ENCODE measurements at places on chromosomes 2 and 18. TPM values are rescaled to one million over a fixed set of nuclear protein-coding genes. Genes with fewer than 3 reads are reported as not detected.

GRCh38 chr2:66582987-66583880 is 148.3 kb downstream of the MEIS1 start:
- H3K4me1 ChIP-seq, result no peaks in the 10 kb centered on the region
- H3K36me3 ChIP-seq, result no peaks in the 10 kb centered on the region
- H3K4me3 ChIP-seq, result no peak overlapping the region
- no peak for DNase-seq
- no peak overlapping the region for H3K27ac ChIP-seq
- peaks cover 60% of the 10 kb centered on the region for H3K27me3 ChIP-seq

- peaks cover 15% of the 10 kb centered on the region for H3K4me1 ChIP-seq
- no peak overlapping the region for H3K27ac ChIP-seq
- DNase-seq, result no peak
Observed at GRCh38 chr18:9775178-9775577, 67.1 kb downstream of the RAB31 start.

DNA sequence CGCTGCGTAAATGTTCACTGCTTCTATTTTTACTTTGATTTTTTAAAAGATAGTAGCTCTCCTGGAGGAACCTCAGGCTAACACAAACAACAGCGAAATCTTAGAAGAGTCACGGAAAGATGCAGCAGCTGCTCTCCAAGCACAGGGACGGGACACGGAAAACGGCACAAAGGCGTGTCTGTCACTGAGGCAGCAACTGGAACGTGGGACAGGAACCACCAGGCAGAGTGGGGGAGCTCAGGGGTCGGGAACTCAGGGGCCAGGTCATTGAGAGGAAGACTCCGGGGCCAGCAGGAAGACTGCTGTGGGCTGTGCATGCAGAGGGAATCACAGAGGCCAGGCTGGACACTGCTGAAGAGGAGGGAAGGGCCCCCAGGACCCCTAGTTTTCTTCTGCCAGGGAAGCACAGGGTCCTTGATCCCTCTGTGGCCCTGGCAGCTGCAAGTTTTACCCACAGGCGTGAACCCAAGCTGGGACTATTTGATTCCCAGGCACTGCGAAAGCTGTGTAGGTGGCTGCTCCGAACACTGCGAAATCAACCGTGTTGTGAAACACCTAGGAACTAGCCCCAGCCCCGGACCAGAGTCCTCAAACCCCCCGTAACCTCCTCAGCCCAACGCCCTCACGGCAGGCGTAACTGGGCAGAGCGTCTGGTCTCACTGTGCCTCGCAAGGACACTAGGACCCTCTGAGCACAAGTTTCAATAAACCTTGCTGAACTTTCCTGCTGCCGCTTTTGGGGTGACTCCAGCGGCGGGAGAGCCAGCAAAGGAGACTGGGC is 263.0 kb downstream of the EIPR1 start:
- H3K27ac ChIP-seq, result no peak overlapping the region
- H3K4me3 ChIP-seq, result no peak overlapping the region
- peaks cover 38% of the 10 kb centered on the region for H3K27me3 ChIP-seq

GRCh38 chr2:212908682-212909435 is 242.6 kb downstream of the IKZF2 start:
- H3K4me1 ChIP-seq, result peaks cover 57% of the 10 kb centered on the region
- H3K4me3 ChIP-seq, result no peak overlapping the region
- no peak for DNase-seq
- H3K27me3 ChIP-seq, result no peaks in the 10 kb centered on the region

DNA sequence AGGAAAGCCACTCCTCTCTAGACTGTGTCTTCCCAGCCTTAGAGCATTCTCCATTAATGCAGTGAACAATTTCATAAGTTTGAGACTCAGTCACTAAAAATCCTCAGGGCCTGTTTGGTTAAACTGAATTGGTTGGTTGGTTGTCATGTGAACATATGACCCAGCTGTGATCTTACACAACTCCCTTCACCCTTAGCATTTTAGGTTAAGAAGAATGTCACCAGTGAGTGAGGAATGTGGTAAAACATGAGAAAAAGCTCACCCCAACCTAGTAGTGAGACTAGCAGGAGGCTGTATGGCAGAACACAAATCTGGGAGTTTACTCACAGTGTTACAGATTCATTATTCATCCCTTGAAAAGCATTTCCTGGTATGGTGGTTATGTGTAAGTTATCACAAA is 32.4 kb downstream of the LHCGR start:
- no peak overlapping the region for H3K4me3 ChIP-seq
- H3K4me1 ChIP-seq, result 0 out of 2 replicates have a peak, but pooled peaks cover 4% of the 10 kb centered on the region
- H3K27ac ChIP-seq, result no peak overlapping the region
- DNase-seq, result peak; percentile 12
- no peaks in the 10 kb centered on the region for H3K27me3 ChIP-seq

GRCh38 chr2:7473135-7473771 is 556.0 kb downstream of the RNF144A start:
- H3K36me3 ChIP-seq, result no peaks in the 10 kb centered on the region
- no peak overlapping the region for H3K27ac ChIP-seq

DNA sequence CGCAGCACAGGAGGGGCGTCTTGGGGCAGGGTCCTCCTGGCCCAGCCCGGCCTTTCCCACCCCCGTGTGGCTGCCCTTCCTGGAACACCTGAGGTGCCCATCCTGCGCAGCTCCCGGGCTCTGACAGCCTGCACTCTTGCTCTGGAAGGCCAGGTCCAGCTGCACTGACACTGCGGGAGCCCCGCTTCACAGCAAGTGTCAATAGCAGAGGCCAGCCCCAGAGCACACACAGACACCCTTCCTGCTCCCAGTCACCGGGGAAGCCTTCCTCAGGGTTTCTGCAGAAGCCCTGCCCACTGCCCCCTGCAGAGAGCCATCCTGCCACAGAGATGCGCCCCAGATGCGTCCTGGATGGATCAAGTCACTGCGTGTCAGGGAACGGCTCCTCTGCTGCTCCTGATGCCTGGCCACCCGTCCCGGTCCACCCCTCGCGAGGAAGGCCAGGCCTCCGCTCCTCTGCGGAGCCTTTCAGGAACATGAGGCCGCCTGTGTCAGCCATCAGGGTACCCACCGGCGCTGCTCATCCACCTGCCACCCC is 519.2 kb upstream of the MYT1L start:
- no peaks in the 10 kb centered on the region for H3K36me3 ChIP-seq
- H3K27ac ChIP-seq, result no peak overlapping the region
- H3K27me3 ChIP-seq, result peaks cover 7% of the 10 kb centered on the region
- H3K4me3 ChIP-seq, result no peak overlapping the region
- no peaks in the 10 kb centered on the region for H3K4me1 ChIP-seq

DNA sequence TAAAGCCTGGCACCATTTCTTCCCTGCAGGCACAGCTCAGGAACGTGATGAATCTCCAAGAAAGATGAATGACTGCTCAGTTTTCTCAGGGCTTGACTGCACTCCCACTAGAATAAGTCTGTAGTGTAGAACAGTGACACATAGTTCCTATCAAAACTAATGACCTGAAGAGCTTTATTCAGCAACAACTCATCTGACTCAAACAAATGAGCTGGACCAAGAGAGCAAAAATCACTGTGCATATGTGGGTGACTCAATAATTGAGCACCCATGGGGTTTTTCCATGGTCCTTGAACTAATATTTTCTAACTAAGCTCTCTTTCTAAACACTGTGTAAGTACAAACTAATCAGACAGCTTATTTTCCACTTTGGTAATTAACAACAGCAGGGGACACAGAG is 61.1 kb upstream of the XDH start:
- no peak for DNase-seq
- peaks cover 24% of the 10 kb centered on the region for H3K27me3 ChIP-seq
- H3K27ac ChIP-seq, result no peak overlapping the region

DNA sequence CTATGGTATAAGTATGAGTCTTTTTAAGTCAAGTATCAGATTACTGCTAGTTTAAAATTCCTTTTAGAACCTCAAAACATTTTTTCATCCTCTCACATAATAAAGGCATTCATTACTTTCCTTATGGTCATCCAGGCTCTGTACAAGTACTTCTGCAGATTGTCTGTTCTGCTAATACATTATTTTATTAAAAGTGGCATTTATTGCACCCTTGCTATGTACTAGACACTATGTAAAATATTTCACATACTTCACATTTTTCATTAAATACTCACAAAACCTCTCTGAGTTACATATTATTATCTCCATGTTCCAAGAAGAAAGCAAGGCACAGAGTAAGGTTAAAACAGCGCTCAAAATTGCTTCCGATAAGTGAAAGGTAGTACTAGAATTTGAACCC is 84.1 kb downstream of the RAPH1 start:
- peaks cover 20% of the 10 kb centered on the region for H3K36me3 ChIP-seq
- no peak overlapping the region for H3K4me3 ChIP-seq
- H3K27ac ChIP-seq, result no peak overlapping the region
- H3K4me1 ChIP-seq, result peaks cover 26% of the 10 kb centered on the region
- H3K27me3 ChIP-seq, result no peaks in the 10 kb centered on the region
- DNase-seq, result peak; percentile 17

- H3K27me3 ChIP-seq, result no peaks in the 10 kb centered on the region
- no peaks in the 10 kb centered on the region for H3K4me1 ChIP-seq
- no peak for DNase-seq
- peak overlapping the region; percentile 69 for H3K4me3 ChIP-seq
- H3K36me3 ChIP-seq, result no peaks in the 10 kb centered on the region
Observed at GRCh38 chr2:181457741-181458425, 697 bp downstream of the ITGA4 start.

- H3K36me3 ChIP-seq, result no peaks in the 10 kb centered on the region
- no peak for DNase-seq
- H3K27me3 ChIP-seq, result no peaks in the 10 kb centered on the region
Observed at GRCh38 chr2:71507476-71507875, 54.1 kb downstream of the DYSF start.

DNA sequence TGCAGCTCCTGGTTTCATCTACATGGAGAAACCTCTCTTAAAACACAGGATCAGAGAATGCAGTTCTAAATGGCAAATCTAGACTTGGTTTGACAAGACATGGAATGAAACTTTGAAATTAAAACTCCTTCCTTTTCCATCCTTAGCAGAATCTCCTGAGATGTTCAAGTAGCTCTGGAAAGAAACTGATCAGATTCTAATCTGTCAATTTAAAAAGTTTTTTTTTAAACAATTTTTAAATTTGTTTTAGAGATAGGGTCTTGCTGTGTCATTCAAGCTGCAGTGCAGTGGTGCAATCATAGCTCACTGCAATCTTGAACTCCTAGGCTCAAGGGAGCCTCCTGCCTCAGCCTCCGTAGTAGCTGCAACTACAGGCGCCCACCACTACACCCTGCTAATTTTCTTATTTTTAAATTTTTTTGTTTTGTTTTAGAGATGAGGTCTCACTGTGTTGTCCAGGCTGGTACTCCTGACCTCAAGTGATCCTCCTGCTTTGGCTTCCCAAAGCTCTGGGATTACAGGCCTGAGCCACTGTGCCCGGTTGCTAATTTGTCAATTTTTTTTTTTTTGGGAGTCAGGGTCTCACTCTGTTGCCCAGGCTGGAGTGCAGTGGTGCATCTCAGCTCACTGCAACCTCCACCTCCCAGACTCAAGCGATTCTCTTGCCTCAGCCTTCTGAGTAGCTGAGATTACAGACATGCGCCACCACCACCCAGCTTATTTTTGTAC is 216.7 kb downstream of the TGIF1 start:
- no peaks in the 10 kb centered on the region for H3K36me3 ChIP-seq
- H3K4me1 ChIP-seq, result peaks cover 8% of the 10 kb centered on the region
- no peak overlapping the region for H3K4me3 ChIP-seq

GRCh38 chr2:12675352-12675795 is 41.4 kb upstream of the TRIB2 start:
- no peaks in the 10 kb centered on the region for H3K27me3 ChIP-seq
- no peaks in the 10 kb centered on the region for H3K36me3 ChIP-seq
- peaks cover 21% of the 10 kb centered on the region for H3K4me1 ChIP-seq
- H3K4me3 ChIP-seq, result no peak overlapping the region
- DNase-seq, result peak; percentile 57

DNA sequence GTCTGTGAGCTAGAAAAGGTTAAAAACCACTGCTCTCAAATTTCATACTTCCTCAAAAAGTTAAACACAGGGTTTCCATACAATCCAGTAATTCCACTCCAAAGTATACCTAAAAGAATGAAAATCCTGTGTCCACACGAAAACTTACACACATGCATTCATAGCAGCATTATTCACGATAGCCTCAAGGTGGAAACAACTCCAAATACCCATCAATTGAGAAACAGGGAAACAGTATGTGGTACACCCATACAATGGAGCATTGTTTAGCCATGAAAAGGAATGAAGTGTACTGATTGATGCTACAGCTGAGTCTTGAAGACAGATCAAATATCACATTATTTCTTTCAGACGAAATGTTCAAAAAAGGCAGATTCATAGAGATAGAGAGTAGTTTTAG is 36.7 kb downstream of the UXS1 start:
- H3K27ac ChIP-seq, result peak overlapping the region; percentile 88
- peaks cover 56% of the 10 kb centered on the region for H3K36me3 ChIP-seq
- H3K27me3 ChIP-seq, result no peaks in the 10 kb centered on the region
- DNase-seq, result peak; percentile 41
- H3K4me3 ChIP-seq, result no peak overlapping the region
- peaks cover 45% of the 10 kb centered on the region for H3K4me1 ChIP-seq

DNA sequence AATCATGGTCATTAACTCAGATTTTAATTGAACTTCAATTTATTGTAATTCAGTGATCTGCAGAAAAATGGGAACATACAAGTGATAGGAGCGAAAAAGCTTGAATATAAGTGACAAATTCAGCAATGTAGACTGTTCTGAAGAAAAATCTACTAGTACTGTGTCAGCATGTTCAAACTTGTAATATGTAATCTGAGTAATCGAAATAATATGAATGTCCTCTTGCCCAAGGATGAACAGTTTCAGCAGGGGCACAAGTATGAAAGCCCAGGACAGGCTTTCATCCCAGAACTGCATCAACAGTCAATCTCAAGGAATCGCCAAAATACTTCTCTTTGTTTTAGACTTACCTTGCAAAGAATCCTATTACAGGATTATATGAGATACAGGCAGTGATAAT is 1110.5 kb downstream of the LRP1B start:
- H3K27me3 ChIP-seq, result no peaks in the 10 kb centered on the region
- no peak for DNase-seq
- no peaks in the 10 kb centered on the region for H3K36me3 ChIP-seq
- H3K27ac ChIP-seq, result peak overlapping the region; percentile 79

GRCh38 chr18:24875286-24875685 is 414.8 kb downstream of the HRH4 start:
- H3K27me3 ChIP-seq, result peaks cover 6% of the 10 kb centered on the region
- no peaks in the 10 kb centered on the region for H3K36me3 ChIP-seq
- H3K4me3 ChIP-seq, result no peak overlapping the region
- H3K4me1 ChIP-seq, result peaks cover 14% of the 10 kb centered on the region

The IL36G gene
- total RNA-seq, result 0.62 TPM

The ATL2 gene
- 89.4 TPM for total RNA-seq

The STARD6 gene
- not detected for total RNA-seq

The WNT10A gene
- total RNA-seq, result 0.40 TPM

The PDE11A gene
- total RNA-seq, result 0.23 TPM

The POTEJ gene
- total RNA-seq, result not detected

The DSEL gene
- 19.0 TPM for total RNA-seq

The ACMSD gene
- not detected for total RNA-seq

The CELF4 gene
- not detected for total RNA-seq
